ENCODE measurements at places on chromosomes 6 and 20.

DNA sequence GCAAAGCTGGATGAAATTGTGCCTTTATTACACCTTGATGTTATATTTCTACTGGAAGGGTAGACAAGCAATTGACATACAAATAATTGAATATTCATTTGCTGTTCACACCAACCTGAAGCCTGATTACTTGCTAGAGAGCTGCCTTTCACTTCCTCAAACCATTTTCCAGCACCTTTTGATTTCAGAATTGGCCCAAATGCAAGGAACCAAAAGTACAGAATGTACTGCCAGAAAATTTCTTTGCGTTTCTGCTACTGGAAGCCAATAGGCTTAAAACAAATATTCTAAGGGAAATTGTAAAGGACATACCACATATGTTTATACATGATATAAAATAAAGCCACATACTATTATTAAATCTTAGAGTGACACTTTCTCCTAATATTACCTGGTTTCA lies 94.5 kb downstream of the RFPL4B start:
- DNase-seq: no peak

- DNase-seq: no peak
Observed at GRCh38 chr6:170292111-170292406, 1.2 kb upstream of the DLL1 start.

DNA sequence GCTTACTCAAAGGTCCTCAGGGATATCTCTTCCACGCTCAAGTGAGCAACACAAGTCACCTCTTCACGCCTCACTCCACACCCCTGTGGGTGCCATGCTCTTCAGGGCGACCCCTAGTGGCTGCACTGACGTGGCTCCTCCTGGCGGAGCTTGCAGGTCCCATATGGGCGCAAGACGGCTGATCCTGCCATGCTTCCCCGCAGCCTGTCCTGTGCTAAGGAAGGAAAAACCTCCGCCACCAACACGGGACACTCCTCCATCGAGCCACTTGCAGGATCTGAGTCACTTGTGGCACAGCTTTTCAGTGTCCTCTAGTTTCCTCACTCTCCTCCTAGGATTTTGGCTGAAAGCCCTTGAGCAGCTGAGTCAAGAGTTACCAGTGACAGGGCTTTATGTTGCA lies 90.7 kb downstream of the KHDC1L start:
- DNase-seq: no peak

DNA sequence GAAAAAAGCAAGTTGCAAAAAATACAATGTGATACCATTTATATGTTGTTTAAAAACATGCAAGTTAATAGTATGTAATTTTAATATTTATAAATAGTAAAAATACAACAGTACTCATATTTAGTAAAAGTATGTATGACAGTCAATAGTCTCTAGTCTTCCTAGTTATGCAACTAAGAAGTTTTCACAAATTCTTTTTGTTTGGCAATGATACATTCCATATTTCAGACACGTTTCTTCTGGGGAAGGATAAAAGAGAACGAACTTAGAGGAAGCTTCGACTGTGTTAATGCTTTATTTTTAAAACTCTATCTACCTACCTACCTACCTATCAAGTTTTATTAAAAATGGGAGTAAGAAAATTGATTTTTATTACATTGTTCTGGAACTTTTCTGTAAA lies 77.7 kb downstream of the UBE3D start:
- no peak for DNase-seq

DNA sequence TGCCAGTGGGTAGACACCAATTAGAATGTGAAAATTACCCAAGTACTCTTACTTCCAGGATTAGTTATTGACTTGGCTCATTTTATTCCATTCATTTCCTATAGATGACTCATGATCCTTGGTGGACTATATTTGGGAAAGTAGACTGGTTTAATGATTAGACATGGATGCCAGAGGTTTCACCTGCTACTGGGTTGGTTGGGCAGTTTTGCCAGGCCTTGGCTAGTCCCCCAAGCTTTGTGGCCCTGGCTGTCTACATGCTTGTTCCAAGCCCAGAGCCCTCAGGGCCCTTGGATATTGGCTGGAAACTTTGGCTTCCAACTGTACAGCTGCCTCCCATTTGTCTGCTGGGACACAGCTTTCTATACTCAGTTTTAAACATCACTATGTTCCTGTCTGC lies 104.1 kb downstream of the ZFP64 start:
- DNase-seq: no peak

GRCh38 chr6:17482711-17483110 lies 89.3 kb downstream of the CAP2 start:
- DNase-seq: no peak
